ENCODE measurements at places on chromosomes 11 and 22. TPM values are rescaled to one million over a fixed set of nuclear protein-coding genes. Genes with fewer than 3 reads are reported as not detected.

The TIMM8B gene
- total RNA-seq = 147 TPM

GRCh38 chr11:115191761-115192160, 312.5 kb downstream of the CADM1 start:
- no peaks in the 10 kb centered on the region for H3K4me1 ChIP-seq
- DNase-seq = no peak
- H3K27me3 ChIP-seq = no peaks in the 10 kb centered on the region

The APOBEC3B gene
- total RNA-seq = 55.8 TPM

DNA sequence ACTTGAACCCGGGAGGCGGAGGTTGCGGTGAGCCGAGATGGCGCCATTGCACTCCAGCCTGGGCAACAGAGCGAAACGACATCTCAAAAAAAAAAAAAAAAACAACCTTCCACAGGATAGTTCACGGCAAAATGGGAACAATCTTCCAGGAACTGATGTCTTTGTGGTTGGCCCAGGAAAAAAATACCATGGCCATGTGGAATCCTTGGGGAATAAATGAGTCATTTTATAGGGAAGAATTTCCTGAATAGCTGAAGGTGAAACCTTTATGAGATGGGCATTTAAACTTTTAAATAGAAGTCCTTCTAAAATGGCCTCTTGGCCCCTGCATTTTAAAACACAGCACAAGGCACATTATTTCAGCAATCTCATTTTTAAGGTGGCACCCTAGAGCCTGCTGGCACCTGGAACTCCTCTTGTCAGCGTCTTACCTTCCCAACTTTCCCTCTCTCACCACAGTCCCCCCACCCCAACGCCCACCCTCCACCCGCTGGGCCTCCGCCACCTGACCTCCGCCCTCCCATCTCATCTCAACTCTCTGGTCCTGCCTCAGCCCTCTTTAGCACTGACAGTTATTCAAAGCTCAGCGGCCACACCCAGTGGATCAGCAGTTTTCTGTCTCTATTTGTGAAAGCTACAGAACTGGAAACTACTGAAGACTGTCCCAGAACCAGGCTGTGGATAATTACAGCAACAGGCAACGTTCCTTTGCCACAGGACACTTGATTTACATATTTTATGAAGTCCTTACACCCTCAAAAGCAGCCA, 43.1 kb downstream of the SCGB1A1 start:
- peaks cover 56% of the 10 kb centered on the region for H3K4me1 ChIP-seq
- H3K36me3 ChIP-seq = no peaks in the 10 kb centered on the region
- H3K27ac ChIP-seq = no peak overlapping the region
- no peak overlapping the region for H3K4me3 ChIP-seq
- DNase-seq = no peak

The AP1B1 gene
- 102 TPM for total RNA-seq

DNA sequence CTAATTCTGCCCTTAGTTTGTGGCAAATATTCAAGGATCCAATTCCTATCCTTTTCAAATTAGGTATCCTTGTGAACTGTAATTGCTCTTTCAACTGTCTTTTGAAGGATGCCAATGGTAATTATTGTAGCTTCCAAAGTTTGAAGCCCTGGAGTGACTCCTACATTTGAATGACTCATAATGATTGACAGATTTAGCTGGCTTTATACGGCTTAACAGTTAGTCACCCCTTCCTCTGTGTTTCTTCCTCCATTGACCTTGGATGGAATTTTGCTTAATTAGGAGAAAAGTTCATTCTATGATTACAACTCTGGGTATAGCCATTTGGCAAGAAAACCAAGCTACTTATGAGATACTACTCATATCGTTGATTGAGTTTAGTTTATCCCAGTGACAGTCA, 639.3 kb upstream of the KIRREL3 start:
- no peak overlapping the region for H3K27ac ChIP-seq
- no peak overlapping the region for H3K4me3 ChIP-seq
- no peaks in the 10 kb centered on the region for H3K36me3 ChIP-seq
- no peaks in the 10 kb centered on the region for H3K4me1 ChIP-seq

- H3K27me3 ChIP-seq = no peaks in the 10 kb centered on the region
- peak; percentile 72 for DNase-seq
Measured at GRCh38 chr11:11148104-11148509, 204.9 kb downstream of the CSNK2A3 start.

DNA sequence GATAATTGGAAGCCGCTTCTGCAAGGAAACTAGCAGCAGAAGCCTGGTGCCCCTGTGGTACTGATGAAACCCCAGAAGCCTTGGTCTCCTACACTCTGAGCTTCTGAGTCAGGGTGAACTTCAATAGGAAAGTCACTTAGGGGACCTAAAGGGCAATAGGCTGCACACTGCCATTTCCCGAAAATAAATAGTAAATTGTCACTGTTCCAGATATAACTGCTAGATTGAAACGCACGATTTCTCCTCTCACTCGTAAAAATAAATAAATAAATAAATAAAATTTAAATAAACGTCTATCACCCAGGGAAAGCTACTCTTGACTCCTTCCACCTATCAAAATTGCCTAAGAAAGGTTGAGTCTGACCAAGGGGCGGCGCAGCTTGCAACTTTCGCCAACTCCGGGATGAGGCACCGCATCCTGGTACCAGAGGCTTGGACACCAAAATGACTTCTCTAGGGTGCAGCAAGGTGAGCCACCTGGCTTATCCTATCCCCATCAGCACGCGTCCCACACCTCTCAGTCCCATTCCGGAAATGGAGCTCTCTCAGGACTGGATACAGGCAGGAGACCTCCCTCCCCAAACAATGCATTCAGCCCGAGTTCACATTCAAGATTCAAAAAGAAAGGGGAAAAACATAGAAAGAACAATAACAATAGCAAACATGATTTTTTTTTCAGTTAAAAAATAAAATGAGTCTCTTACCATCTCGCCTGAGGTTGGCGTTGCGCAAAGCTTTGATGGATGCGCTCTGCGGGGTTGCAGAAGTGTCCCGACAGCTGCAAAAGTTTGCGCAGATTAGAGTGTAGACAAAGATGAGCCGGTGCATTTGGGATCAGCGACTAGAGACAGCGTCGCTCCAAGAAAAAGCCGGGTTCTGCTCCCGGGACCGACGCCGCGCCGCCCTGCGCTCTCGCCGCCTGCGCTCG, 583 bp downstream of the PDGFD start:
- no peaks in the 10 kb centered on the region for H3K27me3 ChIP-seq
- H3K36me3 ChIP-seq = no peaks in the 10 kb centered on the region
- no peaks in the 10 kb centered on the region for H3K4me1 ChIP-seq
- no peak overlapping the region for H3K4me3 ChIP-seq

- DNase-seq = no peak
- H3K36me3 ChIP-seq = no peaks in the 10 kb centered on the region
- no peaks in the 10 kb centered on the region for H3K27me3 ChIP-seq
- H3K4me3 ChIP-seq = no peak overlapping the region
Measured at GRCh38 chr11:45150301-45150700, 3.9 kb downstream of the PRDM11 start.

The DEPDC7 gene
- 17.2 TPM for total RNA-seq

DNA sequence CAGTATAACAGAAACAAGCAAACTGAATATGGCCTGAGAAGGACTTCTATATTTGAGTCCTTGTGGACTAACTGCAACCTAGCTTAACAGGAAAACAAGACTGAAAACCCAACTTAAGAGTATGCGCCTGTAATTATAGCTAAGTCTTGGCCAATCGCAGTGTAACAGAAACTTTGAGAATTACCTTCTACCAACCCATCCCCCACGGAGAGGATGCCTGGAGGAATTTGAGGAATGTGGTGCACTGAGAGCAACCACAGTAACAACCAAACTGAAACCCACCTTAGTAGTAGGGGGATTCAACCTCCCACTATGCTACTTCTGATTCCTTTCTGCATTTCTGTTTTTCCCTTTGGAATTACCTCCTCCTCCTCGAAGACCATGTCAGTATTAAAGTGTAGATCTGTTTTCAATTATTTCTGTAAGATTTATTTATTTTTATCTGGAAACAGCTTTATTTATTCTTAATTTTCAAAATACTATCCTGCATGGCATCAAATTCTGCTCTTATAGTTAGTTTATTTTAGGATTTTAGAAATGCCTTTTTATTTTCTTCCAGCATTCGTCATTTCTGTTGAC, 393.6 kb downstream of the KCNA4 start:
- no peak overlapping the region for H3K4me3 ChIP-seq
- no peaks in the 10 kb centered on the region for H3K36me3 ChIP-seq
- no peak for DNase-seq

- no peaks in the 10 kb centered on the region for H3K36me3 ChIP-seq
- no peaks in the 10 kb centered on the region for H3K4me1 ChIP-seq
- no peaks in the 10 kb centered on the region for H3K27me3 ChIP-seq
- no peak overlapping the region for H3K27ac ChIP-seq
Measured at GRCh38 chr11:103534191-103534590, 425.0 kb downstream of the DYNC2H1 start.

- 0 out of 2 replicates have a peak, but pooled peaks cover 8% of the 10 kb centered on the region for H3K4me1 ChIP-seq
- no peaks in the 10 kb centered on the region for H3K36me3 ChIP-seq
- DNase-seq = no peak
- H3K4me3 ChIP-seq = no peak overlapping the region
- no peak overlapping the region for H3K27ac ChIP-seq
Measured at GRCh38 chr11:114343020-114343419, 46.8 kb downstream of the NNMT start.

DNA sequence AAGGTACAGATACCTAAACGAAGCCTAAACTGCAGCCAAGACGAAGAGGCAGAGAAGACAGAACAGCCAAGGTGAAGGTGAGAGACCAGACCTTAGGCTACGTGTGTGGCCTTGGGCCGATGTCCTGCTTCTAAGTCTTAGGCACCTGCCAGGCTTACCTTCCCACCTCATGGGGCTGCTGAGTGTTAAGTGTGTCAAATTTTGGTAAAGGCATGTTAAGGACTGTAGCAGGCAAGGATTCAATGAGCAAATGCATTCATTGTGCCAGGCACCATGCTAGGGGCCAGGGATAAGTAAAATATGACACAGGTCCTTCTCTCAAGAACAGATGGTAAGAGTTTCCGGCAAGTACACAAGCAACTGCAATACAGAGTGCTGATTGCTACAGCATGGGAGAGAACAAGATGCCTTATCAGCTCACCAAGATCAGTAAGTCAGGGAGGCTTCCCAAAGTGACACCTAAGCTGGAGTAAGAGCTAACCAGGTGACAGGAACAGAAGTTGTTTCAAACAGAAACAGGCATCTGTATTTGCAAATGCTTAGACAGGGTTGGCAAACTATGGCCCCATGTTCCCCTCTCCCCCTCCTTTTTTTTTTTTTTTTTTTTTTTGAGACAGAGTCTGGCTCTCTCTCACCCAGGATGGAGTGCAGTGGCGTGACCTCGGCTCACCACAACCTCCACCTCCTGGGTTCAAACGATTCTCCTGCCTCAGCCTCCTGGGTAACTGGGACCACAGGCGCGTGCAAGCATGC, 46.7 kb downstream of the CLTCL1 start:
- H3K36me3 ChIP-seq = no peaks in the 10 kb centered on the region
- no peaks in the 10 kb centered on the region for H3K27me3 ChIP-seq
- H3K4me1 ChIP-seq = no peaks in the 10 kb centered on the region
- no peak overlapping the region for H3K27ac ChIP-seq

DNA sequence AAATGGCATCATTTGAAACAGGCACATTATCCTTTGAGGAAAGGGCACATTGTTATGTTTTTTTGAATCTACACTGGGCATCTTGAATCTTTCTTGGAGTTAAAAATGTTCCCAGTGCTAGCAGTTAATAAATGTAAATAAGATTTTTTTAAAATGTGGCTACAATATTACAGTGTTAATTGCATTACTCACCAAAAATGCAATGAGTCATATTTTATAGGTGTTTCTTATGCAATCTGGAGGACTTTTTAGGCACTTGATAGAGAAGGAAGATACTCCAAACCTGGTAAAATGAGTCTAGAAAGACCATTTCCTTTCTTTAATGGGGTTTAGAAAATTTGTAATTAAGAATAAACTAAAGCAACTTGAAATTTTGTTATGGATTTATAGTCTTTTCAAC, 238.0 kb downstream of the METTL15 start:
- no peaks in the 10 kb centered on the region for H3K4me1 ChIP-seq
- no peaks in the 10 kb centered on the region for H3K27me3 ChIP-seq
- no peak overlapping the region for H3K27ac ChIP-seq
- H3K36me3 ChIP-seq = no peaks in the 10 kb centered on the region
- H3K4me3 ChIP-seq = no peak overlapping the region
- DNase-seq = no peak

- no peak overlapping the region for H3K27ac ChIP-seq
- no peaks in the 10 kb centered on the region for H3K36me3 ChIP-seq
- H3K4me1 ChIP-seq = peaks cover 6% of the 10 kb centered on the region
- no peak for DNase-seq
Measured at GRCh38 chr11:2847561-2847960, 38.0 kb downstream of the CDKN1C start.

The ALX4 gene
- total RNA-seq = not detected

Data from Caco-2 (cell line).